ENCODE measurements at places on chromosomes 2 and 18.

DNA sequence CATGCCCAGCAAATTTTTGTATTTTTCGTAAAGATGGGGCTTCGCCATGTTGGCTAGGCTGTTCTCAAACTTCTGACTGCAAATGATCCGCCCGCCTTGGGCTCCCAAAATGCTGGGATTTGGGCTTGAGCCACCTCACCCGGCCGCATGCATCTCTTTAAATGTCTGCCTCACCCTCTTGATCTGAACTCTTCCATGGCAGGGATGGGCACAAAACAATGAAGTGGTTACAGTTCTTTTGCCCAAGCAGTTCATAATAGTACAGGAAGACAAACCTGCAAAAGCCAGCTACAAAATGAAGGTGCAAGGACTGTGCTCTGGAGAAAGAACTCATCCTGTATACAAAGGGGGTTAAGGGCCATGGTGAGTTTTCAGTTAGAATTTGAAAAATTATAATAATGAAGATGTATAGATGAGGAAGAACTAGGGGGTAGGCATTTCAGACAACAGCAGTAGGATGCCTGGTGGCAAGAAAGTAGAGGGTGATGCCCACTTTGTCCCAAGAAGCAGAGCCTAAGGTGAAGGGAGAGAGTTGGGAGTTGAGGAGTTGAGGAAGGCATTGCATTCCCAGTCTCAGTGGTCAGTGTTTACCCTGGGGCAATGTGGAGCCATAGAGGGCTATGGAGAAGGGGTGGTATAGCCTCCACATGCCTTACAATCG lies 160.8 kb upstream of the MYCN start:
- no peak for DNase-seq

GRCh38 chr2:30266051-30266621 lies 34.8 kb downstream of the LBH start:
- DNase-seq, result no peak

DNA sequence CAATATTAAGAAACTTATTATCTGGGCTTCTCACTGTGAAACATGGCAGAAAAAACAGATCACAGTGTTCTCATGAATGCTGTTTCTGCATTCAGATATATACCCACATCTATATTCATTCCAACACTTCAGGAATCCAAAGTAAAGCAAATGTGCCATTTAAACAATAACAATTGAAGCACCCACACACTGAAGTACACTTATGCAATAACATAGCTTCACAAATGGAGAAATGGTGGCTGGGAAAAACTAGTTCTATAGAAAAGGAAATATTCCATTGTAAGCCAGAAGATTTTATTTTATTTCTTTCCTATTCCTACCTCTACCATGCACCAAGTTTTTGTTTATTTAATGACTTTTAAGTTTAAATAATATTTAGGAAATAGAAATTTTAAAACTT lies 111.9 kb downstream of the DPP4 start:
- DNase-seq, result no peak

DNA sequence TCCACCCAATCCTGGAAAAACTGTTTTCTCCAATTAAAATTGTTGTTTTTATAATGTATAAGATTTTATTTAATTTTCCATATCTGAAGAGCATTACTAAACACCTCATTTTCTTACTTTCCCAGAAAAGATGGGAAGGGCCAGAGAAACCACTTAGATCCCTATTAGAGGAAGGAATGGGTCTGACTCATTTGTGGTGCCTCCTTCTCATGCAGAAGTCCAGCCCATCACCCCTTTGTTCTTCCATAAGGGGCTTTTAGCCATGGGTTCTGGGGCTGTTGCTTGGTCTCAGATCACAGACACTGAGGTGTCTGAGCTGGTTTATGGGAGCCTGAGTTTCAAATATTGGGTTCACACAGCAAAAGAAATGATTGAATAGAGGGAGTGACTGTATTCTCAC lies 152.2 kb downstream of the ESCO1 start:
- DNase-seq, result no peak

- no peak for DNase-seq
Measured at GRCh38 chr2:27803046-27803445, 31.5 kb downstream of the MRPL33 start.

GRCh38 chr2:189751080-189751658 lies 11.4 kb downstream of the OSGEPL1 start:
- peak; percentile 30 for DNase-seq

GRCh38 chr2:25311865-25312575 lies 29.7 kb downstream of the DNMT3A start:
- DNase-seq, result no peak

DNA sequence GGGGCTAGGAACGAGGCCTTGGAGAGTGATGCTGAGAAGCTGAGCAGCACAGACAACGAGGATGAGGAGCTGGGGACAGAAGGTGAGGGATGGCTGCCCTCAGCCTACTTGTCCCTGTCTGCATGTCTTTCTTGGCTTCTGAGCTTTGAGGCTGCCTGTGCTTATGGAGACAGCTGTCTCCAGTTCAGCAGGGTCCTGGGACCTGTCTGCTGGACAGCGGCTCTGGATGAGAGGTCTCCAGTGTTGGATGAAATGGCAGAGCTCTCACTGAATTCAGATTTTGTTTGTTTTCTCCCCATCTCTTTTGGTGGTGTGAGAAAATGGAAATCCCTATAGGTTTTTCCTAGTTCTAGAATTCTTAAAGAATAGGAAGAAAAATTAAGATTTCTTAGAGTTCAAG lies 54.8 kb downstream of the NTSR2 start:
- DNase-seq, result no peak

- DNase-seq, result no peak
Measured at GRCh38 chr18:23872701-23873550, 141.6 kb upstream of the TTC39C start.

GRCh38 chr18:48752928-48753327 lies 197.8 kb downstream of the SMAD7 start:
- no peak for DNase-seq
